ENCODE measurements at places on chromosomes 2 and 18.

DNA sequence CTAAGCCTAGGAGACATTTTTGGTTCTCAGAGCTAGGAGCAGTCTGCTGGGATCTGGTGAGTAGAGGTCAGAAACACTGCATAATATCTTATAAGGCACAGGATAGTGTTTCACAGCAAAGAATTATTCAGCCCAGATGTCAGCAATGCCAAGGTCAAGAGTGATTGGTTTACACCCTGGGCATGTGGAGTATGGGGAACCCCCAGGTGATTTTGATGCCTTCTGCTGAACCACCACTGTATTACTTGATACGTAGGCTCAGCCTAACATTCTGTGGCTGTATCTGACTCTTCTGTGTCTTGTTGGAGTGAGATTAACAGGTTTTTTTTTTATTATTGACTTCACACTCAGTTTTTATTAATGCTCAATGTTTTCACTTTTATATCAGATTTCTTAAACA is 6.0 kb downstream of the DDX18 start:
- no peak for DNase-seq

GRCh38 chr18:28212060-28212459 is 35.1 kb upstream of the CDH2 start:
- no peak for DNase-seq

- DNase-seq: no peak
These were observed 31.8 kb downstream of the TBC1D8 start for GRCh38 chr2:101119431-101119830.

DNA sequence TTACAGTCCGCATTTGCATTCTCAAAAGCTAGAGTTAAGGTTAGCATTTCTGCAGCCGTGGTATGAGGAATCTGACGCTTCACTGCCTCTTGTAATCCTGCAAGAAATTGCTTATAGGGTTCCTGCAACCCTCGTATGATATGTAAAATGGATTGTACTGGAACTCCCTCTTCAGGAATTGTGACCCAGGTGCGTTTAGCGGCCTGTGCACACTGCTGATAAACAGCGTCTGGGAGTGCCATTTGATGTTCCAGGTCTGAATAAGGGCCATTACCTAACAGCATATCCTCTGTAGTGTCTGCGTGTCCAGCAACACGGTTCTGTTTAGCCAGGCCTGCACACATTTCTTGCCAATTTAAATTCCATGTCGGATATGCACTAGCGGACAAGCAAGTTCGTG is 42.5 kb downstream of the CXCR4 start:
- DNase-seq: no peak

DNA sequence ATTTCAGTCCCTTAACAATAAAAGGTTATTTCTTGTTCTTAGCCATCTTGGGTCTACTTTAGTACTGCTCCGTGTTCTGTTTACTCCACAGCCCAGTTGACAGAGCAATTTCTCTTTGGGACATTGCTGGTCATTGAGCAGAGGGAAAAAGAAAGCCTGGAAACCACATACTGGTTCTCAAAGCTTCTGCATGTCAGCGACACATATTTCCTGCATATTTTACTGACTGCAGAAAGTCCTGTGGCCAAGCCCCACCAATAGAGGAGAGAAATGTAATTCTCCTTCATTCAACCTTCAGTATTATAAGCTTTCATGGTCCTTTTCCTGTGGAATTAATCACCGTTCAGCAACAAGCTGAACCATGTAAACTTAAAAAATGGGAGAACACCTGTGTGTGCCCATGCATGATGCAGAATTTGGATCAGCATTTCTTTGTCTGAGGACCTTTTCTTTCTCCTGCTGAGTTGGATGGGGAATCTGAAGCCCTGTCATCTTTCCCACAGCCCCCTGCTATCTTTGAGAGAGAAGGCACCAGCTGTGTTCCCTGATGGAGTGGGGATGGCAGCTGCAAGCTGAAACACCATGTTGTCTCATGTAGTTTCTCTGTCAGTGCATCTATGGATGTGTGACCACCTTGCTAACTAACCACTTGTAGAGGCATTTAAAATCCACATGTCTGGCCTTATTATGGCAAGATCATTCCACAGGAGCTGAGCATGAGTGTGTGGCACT is 431.6 kb downstream of the MEIS1 start:
- peak; percentile 69 for DNase-seq

- no peak for DNase-seq
These were observed 35.0 kb downstream of the TTC32 start for GRCh38 chr2:19866771-19867170.

- DNase-seq: no peak
These were observed 44.4 kb downstream of the CERS6 start for GRCh38 chr2:168500516-168500915.

- no peak for DNase-seq
These were observed 248.8 kb downstream of the EIPR1 start for GRCh38 chr2:3128786-3129185.

- peak; percentile 62 for DNase-seq
These were observed 27.0 kb downstream of the SLC40A1 start for GRCh38 chr2:189553504-189554088.

DNA sequence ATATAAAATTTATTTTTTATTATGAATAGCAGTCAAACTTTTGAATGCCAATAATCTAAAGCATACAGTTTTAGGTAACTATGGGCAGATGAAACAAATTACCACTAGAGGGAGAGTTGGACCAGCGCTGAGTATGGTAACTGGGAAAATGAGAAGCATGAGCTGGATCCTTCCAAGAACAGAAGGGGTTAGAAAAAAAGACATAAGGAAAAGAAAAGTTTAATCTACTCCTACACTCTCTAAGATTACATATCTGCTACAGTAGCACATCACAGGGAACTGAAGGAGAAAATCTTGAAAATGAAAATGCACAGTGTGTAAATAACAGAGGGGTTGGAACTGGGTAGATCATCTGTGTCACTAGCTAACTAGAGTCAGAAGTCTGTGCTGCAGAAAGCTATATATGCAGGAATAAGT is 15.5 kb downstream of the REG3G start:
- peak; percentile 46 for DNase-seq

DNA sequence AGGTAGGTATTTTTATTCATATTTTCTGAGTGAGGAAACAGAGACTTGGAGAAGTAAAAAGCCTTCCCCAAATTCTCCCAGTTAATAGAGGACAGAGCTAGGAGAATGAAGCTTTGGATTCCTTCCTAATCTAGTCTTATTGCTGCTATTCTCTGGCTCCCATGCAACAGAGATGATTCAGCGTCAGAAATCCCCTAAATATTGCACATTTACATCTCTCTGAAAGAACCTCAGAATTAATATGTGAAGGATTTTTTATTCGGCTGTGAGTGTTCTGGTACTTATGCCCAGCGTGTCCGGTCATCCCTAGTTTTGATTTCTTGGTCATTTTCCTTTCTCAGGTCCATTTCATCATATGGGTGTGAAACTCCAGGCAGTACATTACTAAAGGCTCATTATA is 91.2 kb upstream of the SESTD1 start:
- DNase-seq: no peak

- DNase-seq: no peak
These were observed 605.2 kb downstream of the NR4A2 start for GRCh38 chr2:155727187-155727895.

GRCh38 chr2:29000481-29000880 is 19.4 kb downstream of the TOGARAM2 start:
- DNase-seq: no peak

DNA sequence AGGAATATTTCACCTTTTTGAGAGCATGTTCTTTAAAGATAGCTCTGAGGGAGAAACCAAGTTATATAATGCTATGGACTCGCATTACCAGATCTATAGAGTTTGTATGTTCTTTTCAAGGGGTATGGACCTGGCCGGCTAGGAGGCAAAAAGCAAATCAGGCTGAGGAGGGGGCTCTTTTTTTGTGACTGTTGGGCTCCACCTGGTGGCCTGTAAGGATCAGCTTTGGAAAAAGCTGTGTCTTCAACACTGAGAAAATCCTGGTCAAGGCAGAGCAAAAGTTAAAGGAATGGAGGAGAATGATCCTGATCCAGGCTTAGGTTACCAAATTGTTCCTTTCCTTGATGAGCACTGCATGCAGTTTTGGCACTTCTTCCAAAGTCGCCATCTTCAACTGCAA is 180.5 kb downstream of the DIS3L2 start:
- peak; percentile 45 for DNase-seq

DNA sequence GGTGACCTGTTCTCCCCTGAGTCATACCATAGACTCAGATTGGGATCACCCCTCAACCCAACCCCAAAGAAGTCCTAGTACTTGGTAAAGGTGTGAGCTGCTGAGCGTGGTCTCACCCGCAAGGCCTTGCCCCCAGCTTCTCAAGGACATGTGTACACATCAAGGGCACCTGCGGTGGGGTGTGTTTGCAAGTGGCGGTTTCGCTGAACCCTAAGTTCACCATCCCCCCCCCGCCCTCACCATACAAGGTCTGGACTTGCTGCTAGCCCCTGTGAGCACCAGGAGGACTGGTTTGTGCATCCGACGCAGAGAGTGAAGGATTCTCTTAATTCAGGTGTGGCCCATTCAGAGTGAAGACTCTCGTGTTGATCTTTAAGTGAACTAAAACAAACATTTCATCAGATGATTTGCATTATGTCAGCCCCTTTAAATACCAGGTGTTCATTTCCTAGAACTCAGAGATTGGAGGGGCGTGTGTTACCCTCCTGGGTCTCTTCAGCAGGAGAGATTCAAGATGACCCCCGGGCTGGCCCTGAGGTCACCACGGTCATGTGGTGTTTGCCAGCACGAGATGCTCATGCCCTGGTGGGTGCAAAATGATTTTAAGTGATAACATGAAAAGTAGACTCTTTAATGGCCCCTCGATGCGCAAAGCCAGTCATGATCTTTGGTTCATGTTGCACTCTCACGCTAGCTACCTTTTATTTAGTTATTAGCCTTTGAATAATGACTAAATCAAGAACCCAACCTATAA is 27.8 kb downstream of the MTERF4 start:
- no peak for DNase-seq

DNA sequence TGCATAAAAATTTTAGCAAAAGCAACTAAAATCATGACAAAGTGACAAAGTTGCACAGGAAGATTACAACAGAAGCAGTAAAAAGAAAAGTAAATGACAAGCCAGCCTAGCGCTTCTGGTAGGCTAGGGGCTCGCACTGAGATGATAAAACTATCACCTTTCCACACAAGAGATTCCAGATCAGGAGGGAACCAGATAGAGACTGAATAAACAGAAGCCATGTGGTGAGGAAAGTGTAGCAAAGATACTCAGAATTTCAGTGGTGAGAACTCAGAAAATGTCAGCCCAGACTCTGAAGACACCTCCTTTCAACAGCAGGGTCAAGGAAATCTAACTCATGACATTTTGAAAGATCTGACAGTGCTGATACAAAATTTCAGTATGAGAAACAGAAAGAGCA is 77.4 kb upstream of the DNAJC10 start:
- DNase-seq: no peak

Data from lung (tissue), 17 donors.